NCI-H2029 treated with DMSO at 0.1 percent for 48 hours (cell line): ENCODE measurements at places on chromosomes 7 and 10.

DNA sequence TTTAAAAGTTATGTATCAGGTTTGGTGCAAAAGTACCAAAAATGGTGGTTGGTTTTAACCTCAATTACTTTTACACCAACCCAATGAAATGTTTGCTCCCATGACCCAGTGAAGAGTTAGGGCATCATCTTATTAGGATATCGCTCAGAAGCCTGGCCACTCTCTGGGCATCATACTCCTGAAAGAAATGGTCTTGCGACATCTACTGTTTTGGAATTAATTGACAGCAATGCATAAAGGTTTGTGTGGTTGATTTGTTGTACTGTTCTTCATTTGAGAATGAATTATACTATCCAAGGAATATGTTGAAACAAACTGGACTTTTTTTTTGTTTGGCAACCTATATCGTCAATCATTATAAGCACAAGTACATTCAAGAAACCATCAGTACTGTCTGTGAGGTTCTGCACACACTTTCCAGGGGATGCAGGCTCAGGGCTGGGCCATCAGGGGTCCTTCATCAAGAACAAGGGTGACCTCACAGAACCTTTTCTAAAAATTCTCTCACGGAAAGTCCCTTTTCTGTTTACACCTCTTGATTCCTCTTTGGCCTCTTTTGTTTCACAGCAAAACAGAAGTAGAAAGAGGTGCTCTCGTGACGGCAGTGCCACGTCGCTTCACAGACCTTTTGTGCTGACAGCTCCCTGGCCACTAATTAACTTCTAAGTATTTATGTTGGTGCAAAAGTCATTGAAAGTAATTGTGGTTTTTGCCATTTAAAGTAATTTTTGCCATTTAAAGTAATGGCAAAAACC is 117.2 kb upstream of the KLF6 start:
- no peak for DNase-seq

DNA sequence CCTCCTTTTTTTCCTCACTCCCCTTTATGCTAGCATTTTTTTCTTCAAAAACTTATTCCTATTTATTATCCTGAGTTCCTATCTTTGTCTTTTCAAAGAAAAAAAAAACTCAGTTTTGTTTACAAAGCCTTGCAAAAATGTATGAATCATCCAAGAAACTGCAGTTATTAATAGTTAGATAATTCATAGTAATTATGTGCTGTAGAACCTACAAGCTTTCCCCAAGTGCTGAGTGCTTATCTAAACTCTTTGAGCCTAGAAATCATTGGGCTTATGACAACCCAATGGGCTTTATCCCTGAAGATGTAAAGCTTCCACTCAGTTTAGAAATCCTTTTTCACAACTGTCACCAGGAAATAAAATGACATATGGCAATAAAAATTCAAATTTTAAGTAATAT is 145.9 kb upstream of the WNT16 start:
- DNase-seq = no peak

DNA sequence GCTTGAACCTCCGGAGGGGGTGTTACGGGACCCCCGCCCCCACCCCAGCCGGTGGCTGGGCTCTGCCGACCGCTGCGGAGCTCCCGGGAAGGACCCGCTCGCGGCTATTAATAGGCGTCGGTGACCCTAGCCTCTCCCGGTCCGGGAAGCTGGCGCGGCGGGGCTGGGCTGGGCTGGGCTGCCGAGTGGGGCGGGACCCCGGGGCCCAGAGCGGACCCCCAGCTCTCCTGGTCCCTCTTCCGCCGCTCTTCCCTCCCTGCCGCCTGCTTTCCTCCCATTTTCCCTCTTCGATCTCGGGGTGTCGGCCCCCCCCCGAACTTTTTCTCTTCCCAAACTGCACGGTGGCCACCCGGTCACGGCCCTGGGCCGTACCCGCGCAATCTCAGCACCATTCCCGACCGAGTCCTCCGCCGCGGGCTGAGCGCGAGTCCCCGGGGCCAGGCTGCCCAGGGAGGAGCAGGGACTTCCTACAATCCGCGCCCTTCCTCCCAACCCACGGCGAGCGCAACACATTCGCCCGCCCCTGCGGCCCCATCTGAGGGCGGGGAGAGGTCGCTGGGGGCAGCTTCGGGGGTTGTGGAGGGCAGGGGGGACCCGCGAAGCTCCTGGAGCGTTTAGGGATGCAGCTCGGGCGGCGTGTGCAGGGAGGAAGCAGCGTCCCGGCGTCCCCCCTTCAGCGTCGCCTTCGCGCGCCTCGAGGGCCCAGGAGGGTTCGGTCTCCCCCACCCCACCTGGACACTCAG is 3.1 kb upstream of the ELFN1 start:
- no peak for DNase-seq

- no peak for DNase-seq
Observed at GRCh38 chr7:100621554-100621953, 9.2 kb downstream of the MOSPD3 start.

DNA sequence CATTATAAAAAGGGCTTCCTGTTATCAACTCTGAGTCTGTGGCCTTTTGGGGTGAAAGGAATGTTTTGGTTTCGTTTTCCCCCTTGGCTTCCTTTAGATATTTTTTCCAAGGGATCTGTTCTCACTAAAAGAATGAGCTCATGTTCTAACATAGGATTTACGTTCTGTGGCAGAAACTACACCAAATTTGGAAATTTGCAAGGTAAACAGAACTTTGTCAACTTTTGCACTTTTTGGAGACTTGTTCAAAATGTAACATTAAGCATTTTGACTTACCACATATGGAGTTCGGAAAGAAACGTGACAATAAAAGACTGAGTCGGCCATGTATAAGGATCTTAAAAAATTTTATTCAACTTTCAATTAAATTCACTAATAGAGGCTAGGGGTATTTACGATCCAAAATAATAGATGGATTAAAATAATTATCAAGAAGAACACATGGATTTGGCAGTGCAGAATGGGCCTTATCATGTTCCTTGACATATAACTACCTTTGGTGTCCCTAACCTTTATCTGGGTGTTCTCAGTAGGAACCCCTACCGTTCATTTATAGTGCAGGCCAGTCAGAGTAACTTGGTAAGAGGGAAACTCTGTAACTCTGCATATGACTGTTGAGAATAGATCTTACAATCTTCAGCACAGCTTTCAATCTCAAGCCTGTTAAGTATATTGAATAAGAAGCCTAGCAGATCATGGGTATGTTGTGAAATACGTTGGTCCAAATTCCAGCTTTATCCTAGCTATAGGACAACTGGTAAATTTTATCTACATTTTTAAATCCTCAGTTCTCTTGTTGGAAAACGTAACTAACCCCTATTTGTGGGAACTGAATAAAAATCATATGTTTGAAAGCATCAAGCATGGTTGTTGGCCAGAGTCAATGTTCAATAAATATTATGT is 11.8 kb downstream of the CPED1 start:
- DNase-seq = no peak

- no peak for DNase-seq
Observed at GRCh38 chr7:101673315-101673714, 44.2 kb upstream of the MYL10 start.

- no peak for DNase-seq
Observed at GRCh38 chr7:31933481-31933880, 136.7 kb downstream of the PDE1C start.
